ENCODE measurements at places on chromosomes 5 and 9.

GRCh38 chr5:157109744-157110143 lies 900 bp upstream of the HAVCR2 start:
- no peak for DNase-seq

- no peak for DNase-seq
Observed at GRCh38 chr9:136615631-136616306, 46.9 kb upstream of the EGFL7 start.

GRCh38 chr9:131886826-131887225 lies 146.9 kb upstream of the RAPGEF1 start:
- no peak for DNase-seq

GRCh38 chr9:111909444-111909843 lies 12.8 kb downstream of the UGCG start:
- no peak for DNase-seq

- DNase-seq, result no peak
Observed at GRCh38 chr5:68708156-68708841, 385.5 kb upstream of the SLC30A5 start.

DNA sequence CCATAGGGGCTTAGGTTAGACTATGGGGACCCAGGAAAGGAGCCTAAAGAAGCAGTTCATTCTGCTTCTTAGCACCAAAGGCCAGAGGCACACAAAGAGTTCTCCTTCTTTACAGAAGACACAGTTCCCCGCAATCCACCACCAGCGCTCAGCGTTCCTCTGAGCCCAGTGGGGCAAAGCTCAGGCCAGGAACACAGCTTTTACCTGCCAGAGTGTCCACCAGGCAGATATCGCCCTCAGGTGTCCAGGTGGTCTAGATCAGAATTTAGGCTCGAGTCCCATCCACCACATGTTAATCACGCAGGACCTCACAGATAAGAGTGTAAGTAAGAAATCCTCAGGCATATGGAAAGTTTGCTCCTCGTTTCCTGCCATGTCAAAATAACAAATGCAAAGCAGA lies 53.0 kb downstream of the UBE2QL1 start:
- no peak for DNase-seq

- DNase-seq, result no peak
Observed at GRCh38 chr5:149913436-149914419, 30.9 kb downstream of the PDE6A start.

DNA sequence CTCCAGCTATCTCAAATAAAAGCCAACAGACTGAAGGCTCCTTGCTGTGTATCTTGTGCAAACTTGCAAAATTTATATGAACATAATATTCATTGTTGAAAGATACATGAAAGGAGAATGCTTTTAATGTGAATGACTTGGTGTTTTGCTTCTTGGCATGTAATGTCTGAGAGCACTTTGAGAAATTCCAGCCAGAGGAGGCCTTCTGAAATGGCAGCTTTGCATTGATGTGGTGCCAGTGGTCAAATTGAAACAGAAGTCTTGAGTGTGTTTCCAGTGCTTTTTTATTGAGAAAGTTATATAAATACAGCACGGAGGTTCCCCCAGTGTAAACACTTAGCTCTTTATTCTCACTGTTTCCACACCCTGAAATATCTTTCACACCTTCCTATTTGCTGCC lies 182.1 kb downstream of the ADCY2 start:
- DNase-seq, result no peak

DNA sequence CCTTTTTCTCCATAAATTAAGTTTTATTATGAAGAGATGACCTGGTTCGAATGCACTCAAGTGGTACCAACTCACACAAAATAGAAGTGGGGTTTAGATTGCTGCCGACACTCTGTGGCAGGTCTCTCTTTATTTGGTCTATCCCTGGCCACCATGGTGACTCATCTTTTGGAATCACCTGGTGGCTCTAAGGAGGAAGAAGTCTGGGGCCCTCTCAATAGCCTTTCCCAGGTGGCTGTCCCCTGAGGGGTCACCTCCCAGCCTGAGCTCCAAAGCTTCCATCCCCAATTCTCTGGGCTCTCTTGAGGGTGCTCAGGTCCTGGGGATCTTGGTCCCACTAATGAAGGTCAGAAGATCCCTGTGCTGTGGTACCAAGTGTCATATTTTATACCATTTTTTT lies 136.8 kb downstream of the MVB12B start:
- DNase-seq, result no peak

DNA sequence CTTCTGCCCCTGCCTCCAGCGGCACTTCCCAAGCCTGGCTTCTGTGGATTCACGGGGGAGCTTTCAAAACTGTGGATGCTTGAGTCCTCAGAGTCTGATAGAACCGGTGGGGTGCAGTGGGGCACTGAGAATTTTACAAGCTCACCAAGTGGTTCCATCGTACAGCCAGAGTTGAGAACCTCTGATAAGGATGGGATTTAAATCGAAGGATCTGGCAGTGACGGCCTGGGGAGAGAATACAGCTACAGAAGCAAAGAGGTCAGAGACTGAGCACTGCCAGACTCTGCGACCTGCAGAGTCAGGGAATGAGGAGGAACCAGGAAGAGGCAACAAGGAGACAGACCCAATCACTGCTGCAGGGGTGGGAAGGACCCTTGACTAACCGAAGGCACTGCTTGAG lies 124.6 kb upstream of the BOD1 start:
- no peak for DNase-seq

DNA sequence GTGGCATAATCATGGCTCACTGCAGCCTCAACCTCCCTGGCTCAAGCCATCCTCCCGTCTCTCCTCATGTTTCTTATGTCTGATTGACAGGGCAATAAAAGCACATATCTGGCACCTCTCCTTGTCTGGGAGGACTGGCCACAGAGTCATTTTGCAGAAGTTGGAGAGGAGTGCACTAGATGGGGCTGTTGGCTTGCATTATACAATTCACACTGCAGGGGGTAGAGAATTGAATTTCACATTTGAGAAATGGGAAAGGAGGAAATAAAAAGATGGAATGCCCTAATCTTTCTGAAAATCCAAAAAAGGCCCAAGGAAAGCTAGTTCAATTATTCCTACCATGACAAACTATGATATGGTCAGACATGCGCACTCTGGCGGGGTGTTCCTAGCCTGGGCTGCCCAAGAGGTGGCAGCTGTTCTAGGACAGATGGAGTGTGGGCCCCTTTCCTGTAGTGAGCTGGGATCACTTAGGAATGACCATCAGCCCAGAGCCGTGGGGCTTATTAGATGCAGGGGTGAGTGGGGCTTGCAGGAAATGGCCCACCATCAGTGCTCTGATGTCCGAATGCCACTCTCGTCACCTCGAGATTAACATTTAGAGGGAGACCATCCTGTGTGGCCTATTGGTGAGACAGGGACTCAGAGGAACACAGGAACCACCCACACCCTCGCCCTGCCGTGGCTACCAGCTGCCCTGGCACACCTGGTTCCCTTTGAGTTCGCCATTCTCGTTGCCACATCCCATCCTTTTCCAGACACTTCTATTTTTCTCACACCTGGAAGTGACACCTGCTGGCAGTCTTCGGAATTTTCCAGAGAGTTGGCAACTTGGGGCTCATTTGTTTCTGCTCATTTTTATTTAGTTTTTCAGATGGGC lies 21.8 kb upstream of the ANKRD18A start:
- DNase-seq, result no peak

GRCh38 chr9:8232726-8233125 lies 433.1 kb upstream of the DMAC1 start:
- DNase-seq, result no peak

GRCh38 chr5:128020012-128020411 lies 63.6 kb upstream of the SLC12A2 start:
- no peak for DNase-seq

DNA sequence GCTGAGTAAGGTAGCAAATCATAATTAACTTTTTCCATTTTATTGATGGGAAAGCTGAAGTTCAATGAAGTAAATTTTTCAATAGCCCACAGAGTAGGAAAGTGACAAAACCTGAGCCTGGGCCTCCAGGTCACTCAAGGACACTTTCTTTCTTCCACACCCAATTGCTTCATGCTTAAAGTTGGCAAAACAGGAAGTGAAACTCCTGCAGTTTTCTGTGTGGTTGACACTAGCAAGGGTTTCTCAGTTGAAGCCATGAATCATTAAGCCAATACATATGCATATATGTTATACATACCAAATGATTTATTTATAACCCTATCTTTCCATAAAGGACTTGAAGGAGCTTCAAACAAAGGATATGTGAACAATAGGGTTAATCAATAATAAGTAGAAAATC lies 13.9 kb downstream of the TLR4 start:
- no peak for DNase-seq

DNA sequence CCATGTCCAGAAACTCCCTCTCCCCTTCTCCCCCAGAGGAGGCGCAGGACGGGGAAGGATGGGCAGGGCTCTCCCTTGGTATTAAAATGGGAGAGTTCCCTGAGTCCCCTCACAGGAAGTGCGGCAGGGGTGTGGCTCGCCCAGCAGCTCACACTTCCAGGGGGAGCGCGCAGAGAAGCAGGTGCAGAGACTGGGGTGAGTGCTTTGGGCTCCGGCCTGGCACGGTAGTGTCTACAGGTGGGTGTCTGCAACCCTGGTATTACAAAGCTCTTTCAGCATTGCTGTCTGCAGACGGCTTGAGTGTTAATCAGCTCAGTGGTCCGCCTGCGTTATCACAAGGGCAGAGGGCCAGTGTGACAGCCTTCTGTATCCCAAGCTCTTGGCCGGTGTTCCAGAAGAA lies 114.9 kb upstream of the FBXL7 start:
- DNase-seq, result no peak

- no peak for DNase-seq
Observed at GRCh38 chr9:110650261-110650660, 18.3 kb upstream of the MUSK start.

GRCh38 chr9:121698627-121699570 lies 47.5 kb downstream of the DAB2IP start:
- no peak for DNase-seq

DNA sequence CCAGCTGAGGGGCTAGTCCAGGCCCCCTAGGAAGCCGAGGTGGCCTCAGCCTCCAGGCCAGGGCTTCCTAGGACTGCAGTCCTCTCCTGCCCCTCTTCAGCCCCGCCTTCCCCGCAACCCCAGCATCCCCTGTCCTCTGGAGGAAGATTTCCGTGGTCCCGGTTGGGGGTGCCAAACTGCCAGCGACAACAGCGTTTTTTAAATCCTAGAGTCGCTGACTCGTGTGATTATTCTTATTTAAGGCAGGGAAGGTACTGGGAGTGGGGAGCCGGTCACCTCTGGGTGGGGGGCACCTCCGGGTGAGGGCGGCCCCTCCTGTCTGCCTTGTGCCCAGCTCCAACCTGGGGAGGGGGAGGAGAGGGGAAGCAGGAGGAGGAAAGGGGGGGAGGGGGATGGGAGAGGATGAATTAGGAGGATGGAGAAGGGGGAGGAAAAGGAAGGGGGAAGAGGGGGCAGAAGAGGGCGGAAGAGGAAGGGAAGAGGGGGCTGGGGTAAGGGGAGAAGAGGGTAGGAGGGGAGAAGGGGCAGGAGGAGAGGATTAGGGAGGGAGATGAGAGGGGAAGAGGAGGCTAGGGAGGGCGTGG lies 173.1 kb upstream of the IER5L start:
- no peak for DNase-seq

GRCh38 chr9:128933731-128934130 lies 12.9 kb downstream of the PHYHD1 start:
- no peak for DNase-seq

- DNase-seq, result no peak
Observed at GRCh38 chr9:77819657-77820056, 171.5 kb upstream of the GNA14 start.

GRCh38 chr9:19208653-19209052 lies 21.8 kb upstream of the DENND4C start:
- DNase-seq, result no peak

- DNase-seq, result no peak
Observed at GRCh38 chr9:35898337-35898736, 7.7 kb upstream of the HRCT1 start.

DNA sequence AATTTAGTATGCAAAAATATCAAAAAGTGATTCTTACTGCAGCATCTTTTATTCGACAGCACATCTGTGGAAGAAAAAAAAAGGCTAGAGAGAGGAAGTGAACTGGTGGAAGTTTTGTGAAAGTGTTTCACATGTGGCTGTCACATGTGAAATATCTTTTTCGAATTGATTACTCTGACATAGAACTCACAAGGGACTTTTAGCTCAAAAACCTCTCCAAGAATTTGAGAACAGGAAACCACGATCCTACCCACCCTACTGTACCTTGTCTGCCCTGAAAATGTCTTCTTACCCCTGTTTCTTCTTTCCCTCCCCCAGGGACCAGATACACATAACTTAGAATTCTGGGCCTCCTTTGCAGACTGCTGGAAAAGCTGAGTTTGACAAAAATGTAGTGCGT lies 106.5 kb upstream of the PRRC1 start:
- no peak for DNase-seq

DNA sequence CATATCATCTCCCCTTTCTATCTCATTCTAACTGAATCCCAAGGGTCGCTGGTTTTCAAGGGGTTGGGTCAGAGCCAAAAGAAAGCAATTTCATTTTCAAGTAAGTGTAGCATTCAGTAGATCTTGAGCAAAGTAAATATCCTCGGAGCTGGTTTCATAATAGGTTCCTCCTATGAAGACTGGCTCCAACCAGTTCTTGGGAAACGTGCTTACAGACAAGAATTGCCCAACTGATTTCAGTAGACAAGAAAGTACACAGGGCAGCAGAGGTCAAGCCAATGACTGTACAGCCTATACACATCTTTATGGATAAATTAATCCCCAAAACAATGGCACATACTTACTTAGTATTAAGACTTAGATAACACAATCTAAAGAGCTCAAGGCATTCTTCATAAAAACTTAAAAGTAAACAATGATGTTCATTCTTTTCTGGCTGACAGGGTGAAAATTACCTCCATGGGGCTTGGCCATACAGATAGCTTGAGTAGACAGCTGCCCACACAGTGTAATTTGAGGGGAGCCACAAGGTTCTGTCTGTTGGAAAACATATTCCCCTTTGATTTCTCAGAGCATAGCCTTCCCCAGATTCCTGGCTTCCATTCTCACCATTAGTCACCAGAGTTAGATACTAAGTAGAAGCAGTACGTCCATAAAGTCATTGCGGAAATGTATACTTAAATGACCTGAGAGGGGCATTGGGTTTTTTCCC lies 163.9 kb downstream of the ARRDC3 start:
- no peak for DNase-seq

- no peak for DNase-seq
Observed at GRCh38 chr9:128162215-128163026, 2.4 kb downstream of the BBLN start.

DNA sequence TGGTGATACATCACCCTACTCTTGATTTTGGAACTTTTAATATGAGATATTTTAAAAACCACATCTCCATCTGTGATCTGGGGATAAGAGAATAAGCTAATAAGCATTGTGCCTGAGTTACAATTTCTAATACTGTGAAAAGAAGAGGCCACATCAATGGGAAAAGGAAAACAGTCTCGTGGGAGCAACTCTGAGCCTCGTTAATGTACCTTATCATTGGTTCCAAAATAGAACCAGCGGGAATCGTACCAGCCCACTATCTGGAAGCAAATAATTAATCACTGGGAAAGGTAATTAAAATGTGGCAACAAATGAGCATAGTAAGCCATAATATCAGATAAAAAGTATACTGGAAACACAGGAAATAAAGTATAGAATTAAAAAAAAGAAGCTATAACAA lies 28.0 kb upstream of the CEP78 start:
- no peak for DNase-seq

- no peak for DNase-seq
Observed at GRCh38 chr5:142959683-142960657, 189.8 kb downstream of the ARHGAP26 start.

Data from stimulated activated CD4-positive, alpha-beta T cell treated with anti-CD3 and anti-CD28 coated beads, Interleukin-1b, Interleukin-23, amount 100 ng/mL, for 24 hours (primary cell).